T-helper 2 cell (primary cell): ENCODE measurements at places on chromosomes 1 and 21.
A peak's percentile ranks its signal among the peaks of the same experiment; 100 is the strongest.

DNA sequence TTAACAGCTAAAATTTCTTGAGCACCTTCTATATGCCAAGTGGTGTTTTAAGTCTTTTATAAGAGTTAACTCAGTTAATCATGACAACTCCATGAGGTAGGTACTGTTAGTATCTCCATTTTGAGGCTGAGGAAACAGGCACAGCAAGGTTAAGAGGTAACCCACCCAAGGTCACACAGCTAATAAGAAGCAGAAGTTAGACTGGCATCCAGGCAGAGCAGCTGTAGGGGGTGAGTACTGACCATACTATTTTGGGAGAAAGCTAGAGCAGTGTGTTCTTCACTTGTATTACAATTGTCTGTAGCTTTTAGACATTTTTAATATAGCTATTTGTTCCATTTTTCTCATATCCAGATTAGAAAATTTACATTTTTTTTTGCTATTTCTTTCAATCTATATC, 4.8 kb downstream of the ATP6V1G3 start:
- DNase-seq: no peak

DNA sequence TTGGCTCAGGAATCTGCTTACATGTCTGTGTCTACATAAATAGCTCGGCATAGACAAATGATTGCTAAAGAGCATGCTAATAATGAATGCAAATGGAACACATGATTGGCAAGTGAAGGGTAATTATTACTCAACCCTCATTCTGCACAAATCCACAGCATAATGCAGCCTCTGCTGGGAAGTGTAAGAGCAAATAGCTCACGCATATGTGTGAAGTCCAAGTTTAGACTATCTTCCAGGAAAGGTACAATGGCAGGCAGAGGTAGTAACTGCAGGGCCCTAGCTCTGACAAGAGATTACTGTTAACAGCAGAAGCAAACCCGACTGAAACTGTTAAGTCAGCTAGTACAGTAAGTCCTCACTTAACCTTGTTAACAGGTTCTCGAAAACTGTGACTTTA, 7.0 kb upstream of the IL6R start:
- no peak for DNase-seq

GRCh38 chr1:108617008-108617723, 43.7 kb downstream of the HENMT1 start:
- DNase-seq: no peak

DNA sequence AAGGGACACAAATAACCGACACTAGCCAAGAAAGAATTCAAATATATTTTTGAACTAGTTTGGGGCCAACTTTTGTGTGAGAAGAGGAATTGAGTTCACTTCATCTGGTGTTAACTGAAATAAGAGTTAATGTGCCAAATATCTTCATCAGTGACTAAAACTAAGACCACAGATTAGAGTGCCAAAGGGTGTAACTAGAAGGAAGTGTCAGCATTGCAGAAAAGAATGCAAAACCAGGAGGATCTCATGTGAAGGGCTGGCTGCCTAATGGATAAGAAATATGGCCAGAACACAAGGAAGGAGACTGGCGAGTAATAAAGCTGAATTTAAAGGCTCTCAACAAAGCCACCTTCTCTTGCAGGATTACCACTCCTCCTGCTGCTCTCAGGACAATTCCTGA, 61.8 kb upstream of the LRRC8D start:
- DNase-seq: no peak

DNA sequence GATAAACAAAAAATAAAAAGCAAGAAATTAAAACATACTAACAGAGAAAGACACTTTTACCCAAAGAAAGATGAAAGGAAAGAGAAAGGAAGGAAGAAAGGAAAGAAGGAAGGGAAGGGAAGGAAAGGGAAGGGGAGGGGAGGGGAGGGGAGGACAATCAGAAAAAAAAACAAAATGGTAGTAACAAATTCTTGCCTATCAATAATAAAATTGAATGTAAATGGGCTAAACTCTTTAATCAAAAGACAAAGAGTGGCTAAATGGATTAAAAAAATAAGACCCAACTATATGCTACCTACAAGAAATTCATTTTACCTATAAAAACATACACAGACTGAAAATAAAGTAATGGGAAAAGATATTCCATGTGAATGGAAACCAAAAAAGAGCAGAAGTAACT, 372.9 kb upstream of the NFIA start:
- no peak for DNase-seq

DNA sequence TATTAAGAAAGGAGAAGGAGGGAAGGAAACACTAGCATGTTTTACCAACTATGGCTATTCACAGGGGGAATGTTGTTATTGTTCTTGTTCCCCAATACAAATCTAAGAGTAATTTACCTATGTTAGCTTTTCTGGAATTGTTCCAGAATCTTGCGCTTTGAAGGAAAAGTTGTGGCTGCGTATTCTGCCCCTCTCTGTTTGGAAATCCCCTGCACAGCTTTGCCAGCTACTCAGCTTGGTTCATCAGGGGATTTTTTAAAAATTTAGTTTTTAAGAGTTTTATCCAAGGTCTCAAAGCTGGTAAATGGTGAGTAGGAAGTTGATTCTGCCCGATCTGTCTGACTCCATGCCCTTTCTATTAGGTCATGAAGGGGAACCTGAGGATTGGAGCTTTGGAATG, 9.5 kb upstream of the IRF6 start:
- DNase-seq: no peak

GRCh38 chr1:204314893-204315658, 44.7 kb downstream of the PLEKHA6 start:
- no peak for DNase-seq

GRCh38 chr1:66283622-66284041, 250.3 kb upstream of the SGIP1 start:
- DNase-seq: no peak

GRCh38 chr1:44684525-44684924, 10.0 kb downstream of the ARMH1 start:
- DNase-seq: no peak

DNA sequence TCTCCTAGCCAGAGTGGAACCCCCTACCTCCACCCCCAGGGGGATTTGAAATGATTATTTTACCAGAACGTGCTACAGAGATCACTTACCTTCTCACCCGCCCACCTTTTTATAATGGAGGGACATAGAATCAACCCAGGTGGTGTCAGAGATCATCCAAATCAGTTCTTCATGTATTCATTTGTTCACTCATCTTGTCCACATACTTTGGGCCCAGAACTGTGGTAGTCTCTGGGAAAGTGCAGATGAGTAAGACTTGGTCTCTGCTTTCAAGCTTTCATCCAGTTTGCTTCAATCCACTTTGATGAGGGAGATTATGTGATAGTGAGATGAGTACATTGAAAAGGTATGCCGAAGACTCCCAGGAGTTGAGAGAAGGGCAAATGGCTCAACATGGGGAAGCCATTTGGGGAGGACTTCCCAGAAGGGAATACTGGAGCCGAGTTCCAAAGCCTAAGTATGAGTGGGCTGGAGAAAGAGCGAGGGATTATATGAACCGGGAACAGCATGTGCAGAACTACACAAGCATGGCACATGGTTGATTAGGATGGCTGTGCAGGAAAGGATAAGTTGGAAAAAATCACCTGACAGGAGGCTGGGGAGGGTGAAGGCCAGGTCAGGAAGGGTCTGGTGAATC, 1.9 kb downstream of the FGGY start:
- no peak for DNase-seq

GRCh38 chr1:202367271-202367670, 18.8 kb downstream of the PPP1R12B start:
- no peak for DNase-seq

GRCh38 chr1:10267319-10267718, 56.9 kb downstream of the KIF1B start:
- no peak for DNase-seq

DNA sequence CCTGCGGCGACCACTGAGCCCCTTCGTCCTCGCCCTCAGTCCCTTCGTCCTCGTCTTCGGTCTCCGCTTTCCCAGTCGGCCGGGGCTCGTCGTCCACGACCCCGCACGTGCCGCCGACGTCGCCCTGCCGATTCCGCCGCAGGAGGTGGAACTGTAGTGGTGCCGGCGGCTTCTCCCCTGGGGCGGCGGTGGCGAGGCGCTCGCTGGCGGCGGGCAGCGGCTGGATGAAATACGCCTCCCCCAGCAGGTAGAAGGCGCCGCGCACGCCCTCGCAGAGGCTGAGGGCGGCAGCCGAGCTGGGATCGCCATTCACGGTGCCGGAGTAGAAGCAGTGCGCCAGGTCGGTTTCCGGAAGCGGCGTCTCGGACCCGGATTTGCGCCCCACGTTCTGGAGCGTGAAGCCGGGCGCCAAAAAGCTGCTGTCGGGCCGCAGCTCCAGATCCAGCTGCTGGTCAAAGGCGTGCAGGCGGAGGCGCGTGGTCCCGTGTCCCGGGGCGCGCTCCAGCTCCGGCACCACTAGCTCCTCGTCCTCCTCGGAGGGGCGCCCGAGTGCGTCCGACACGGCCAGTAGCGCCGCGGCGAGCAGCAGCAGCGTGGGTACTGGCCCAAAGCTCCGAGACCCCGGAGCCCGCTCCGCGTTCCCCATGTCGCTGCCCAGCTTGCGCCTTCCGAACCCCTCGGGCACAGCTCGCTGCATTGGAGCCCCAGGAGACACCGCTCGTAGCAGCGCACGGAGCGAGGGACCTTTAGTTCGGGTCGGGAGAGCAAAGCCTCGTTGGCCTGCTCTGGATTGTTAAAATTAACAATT, 747 bp downstream of the ADAMTS1 start:
- no peak for DNase-seq

- DNase-seq: peak; percentile 12
These were observed 19.8 kb downstream of the PRPF38A start for GRCh38 chr1:52424231-52424636.

DNA sequence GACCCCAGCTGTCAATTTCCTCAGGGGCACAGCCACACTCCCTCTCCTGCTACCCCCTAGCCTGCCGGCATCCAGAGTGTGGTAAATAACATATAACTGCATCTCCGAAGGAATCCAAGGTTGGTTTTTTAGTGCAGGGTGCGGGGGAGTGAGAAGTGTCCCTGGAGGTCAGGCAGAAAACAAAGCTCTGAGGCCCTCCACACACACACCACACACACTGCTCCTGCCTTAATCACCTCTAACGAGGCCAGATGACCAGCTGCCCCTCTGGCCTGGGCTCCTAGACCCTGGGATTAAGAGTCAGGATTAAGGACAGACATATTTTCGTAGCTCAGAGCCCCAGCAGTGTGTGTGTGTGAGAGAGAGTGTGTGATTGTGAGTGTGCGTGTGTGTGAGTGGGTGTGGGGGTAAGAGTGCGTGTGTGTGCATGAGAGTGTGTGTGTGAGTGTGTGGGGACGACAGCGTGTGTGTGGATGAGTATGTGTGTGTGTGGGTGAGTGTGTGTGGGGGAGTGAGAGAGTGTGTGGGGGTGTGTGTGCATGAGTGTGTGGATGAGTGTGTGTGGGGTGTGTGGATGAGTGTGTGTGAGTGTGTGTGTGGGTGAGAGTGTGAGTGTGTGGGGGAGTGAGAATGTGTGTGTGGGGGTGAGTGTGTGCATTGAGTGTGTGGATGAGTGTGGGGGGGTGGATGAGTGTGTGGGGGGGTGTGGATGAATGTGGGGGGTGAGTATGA, 14.6 kb downstream of the SDC3 start:
- DNase-seq: no peak

DNA sequence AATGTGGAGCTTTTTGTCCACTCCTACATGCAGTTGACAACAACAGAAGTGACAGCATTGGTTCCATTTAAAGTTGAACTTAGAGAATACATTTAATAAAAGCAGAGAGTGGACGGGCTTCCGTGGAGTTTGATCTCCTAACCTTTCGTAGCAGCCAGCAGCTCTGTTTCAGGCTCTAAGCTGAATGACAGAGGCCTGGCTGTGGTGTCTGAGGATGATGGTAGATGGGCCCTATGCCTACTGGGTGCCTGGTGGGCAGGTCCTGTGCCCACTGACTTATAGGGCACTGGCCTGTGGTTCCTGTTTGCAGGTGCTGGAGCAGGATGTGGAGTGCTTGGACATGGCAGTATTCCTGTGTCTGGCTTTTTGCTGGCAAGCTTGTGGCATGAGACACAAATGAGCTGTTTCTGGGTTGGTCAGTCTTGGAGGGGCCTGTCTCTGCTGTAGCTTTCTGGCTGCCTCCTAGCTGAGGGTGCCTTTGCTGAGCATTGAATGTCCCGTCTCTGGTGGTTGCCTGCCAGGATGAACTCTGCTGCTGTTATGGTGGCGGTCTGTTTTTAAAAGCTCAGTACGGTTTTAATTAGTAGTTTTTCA, 54.6 kb downstream of the PRDM2 start:
- no peak for DNase-seq

DNA sequence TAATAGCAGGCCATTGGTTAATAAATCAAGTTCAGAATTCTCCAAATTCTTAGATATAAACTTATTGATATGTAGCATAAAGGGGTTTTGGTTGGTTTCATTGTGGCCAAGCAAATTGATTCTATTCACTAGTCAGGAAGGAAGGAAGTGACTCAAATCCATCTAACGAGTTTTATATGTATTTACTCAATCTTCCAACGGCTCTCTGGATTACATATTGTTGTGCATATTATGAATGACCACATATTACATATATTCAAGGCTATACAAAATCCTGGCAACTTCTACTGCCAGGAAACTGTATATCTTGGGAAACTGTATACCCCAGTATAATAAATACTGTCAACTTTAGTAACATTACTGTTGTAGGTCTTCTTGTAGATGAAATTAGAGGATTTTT, 20.1 kb upstream of the PDE4B start:
- no peak for DNase-seq

- no peak for DNase-seq
These were observed 3.9 kb downstream of the TAS1R2 start for GRCh38 chr1:18855573-18855972.

DNA sequence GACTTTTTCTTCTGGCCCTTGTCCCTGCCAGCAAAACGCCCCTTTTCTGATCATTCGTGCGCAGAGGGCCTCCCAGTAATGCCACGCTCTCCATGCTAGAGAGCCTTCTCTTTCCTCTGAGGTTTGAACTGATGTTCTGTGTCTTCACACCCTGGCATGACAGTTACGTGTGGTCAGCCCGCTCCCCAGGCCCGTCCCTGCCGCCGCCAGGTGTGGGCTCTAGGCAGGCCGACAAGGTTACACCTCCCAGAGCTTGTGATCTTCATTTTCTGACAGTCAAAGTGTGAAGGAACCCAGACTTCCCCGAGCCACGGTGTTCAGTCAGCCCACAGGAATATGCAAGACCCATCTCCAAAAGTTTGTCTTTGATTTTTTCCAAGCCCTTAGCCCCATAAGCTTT, 265.6 kb downstream of the TM2D1 start:
- no peak for DNase-seq

GRCh38 chr1:192270398-192270797, 46.4 kb upstream of the RGS21 start:
- DNase-seq: no peak
